Activated CD4-positive, alpha-beta T cell treated with anti-CD3 and anti-CD28 coated beads for 24 hours (primary cell): ENCODE measurements at places on chromosomes 4 and X.

DNA sequence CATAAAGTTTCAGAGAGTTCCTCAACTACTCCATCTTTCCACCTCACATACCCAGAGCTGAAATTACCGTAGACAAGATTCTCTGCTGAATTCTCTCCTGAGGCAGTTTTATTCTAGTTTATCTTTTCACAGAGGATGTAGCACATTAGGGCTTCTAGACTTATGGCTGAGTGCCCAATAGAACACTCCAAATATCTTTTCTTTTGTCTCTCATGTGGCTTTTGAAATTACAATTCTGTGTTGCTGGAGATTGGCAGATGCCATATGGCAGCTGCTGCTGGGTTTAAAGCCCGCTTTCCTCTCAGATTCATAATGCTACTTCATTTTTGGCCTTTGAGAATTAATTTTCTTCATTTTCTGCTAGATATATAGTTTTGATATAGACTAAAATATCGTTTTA is 107.6 kb upstream of the BANK1 start:
- no peak for DNase-seq

GRCh38 chr4:176444741-176445140 is 125.0 kb downstream of the SPCS3 start:
- DNase-seq = no peak

- no peak for DNase-seq
These were observed 46.4 kb downstream of the SLC16A2 start for GRCh38 chrX:74467656-74468055.

GRCh38 chrX:109707319-109707718 is 25.7 kb downstream of the ACSL4 start:
- no peak for DNase-seq

GRCh38 chrX:91066104-91066503 is 368.5 kb upstream of the PABPC5 start:
- no peak for DNase-seq

DNA sequence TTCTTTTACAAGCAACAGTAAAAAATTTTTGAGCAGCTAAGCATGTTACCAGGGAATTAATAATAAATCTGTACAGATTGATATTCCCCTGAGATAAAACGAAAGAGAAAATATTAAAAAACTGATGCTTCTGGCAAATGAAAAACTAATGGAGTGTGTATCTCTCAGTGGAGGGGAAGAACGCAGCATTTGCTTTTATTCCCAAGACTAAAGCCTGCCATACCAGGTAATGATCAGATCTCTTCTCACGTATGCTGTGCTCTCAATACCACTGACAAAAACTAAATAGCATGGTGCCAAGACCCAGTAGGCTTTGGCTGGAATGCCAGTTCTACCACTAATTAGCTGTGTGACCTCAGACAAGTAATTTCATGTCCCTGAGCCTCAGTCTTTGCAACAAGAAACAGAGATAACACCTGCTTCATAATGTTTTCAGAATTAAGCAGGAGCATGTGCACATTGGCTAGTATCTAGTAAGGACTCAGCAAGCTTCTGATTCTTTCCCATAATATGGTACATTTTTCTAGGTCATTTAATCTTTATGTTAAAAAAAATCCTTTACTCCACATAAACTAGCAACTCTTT is 179.6 kb downstream of the CENPC start:
- no peak for DNase-seq

GRCh38 chrX:71603618-71604017 is 14.7 kb downstream of the CXCR3 start:
- DNase-seq = no peak

DNA sequence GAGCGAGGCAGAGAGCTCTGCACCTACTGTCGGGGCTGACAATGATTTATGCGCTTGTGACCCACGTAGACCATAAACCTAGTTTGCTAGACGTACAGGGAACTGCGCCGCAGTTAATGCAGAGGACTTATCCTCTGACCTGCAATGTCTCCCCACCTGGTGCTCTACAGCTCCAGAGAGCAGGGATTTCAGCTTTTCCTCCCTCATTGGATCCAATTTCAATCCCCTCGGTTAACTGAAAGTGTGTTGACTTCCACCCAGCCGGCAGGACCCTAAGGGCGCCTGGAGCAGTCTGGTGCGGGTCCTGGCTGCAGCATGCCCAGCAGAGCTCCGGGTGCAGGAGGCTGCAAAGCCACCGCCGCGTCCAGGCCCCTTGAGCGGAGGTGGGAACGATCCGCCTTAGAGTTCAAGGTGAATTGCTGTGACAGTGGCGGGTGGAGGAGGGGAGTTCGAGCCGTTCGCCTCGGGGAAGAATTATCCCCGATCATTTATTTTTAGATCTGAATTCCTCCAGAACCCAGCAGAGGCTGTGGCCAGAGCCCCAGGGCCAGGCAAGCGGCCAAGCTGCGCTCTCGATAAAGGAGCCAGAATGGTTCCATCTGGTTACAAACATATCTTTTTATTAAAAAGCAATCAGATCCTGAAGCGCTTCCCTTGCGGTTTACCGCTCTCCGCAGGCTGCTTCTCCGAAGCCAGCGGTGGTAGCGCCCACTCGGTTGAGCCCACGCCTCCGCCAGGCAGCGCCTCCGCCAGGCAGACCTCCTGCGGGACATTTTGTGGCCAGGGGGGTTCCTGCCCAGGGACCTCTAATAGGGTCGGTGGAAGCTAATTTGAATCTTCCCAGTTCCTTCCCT is 66.0 kb downstream of the FBXO8 start:
- DNase-seq = no peak

GRCh38 chr4:134027931-134028330 is 173.7 kb downstream of the PABPC4L start:
- no peak for DNase-seq

GRCh38 chr4:102524691-102525090 is 23.5 kb downstream of the NFKB1 start:
- DNase-seq = no peak

DNA sequence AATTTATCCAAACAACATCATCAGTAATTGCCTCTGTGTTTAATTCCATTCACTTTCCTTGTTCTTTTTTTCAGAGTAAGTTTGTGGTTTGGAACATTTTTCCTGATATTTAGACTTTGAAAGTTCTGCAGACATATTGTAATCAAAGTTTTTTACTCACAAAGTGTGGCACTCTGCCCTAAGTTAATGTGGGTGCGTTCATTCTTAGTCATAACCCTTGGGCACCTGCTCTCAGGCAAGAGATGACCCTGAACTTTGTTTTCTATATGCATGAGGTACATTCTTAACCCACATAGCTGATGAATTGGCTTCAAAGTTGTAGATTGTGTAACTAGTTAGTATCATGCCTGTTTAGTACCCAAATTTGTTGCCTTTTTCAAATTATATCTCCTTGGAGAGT is 424.3 kb downstream of the GRXCR1 start:
- DNase-seq = no peak

- no peak for DNase-seq
These were observed 29.1 kb downstream of the SPARCL1 start for GRCh38 chr4:87500092-87500462.

DNA sequence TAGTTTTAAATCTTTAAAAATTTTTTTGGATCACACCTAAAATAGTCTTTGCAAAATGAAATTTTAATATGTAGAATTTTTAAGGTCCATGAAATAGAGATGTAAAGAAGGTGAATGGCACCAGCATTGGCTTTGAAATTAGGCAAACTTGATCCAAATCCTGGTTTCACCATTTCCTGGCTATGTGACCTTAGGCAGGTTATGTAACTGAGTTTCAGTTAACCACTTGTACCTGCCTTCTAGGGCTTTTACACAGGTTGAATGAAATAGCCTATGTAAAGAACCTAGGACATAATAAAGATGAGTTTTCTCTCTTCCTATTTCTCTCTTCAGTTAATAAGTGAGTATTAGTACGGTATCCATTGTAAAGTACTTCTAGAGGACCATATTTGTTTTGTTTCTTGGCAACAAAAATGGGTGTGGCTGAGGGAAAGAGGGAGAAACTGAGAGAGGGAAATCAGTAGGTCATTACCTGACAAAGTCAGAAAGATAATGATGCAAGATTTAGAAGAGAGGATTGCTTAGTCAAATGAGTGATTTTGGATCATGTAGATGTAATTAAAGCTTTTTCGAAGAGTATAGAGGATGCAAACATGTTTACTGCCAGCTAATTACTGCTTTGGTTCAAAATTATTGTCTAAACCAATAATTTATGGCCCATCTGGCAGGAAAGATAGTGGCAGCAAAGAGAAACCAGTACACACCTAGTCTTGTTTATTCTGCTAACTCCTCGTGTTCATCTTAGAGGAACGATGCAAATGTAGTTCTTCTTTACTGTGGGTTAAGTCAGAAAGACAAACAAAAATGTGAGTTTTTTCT is 81.9 kb downstream of the PDLIM5 start:
- DNase-seq = no peak

- no peak for DNase-seq
These were observed 686 bp downstream of the MTHFD2L start for GRCh38 chr4:74158466-74159142.

DNA sequence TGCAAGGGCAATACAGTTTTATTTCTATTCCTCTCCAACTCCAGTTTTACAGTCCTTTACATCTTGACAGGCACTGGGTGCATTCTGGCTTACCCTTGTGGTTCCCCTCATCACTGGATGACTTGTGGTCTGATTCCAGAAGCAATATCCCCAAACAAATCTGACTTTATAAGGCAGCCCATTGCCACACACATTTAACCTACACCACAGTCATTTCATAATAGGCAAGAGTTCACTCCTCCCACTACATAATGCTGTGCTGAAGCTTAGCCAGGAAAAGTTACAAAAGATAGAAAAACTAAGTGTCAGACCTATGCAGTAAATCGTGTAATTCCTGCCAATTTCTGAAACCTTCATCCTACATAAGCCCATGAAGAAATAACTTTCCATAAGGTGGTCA is 82.9 kb upstream of the MID1IP1 start:
- DNase-seq = no peak

DNA sequence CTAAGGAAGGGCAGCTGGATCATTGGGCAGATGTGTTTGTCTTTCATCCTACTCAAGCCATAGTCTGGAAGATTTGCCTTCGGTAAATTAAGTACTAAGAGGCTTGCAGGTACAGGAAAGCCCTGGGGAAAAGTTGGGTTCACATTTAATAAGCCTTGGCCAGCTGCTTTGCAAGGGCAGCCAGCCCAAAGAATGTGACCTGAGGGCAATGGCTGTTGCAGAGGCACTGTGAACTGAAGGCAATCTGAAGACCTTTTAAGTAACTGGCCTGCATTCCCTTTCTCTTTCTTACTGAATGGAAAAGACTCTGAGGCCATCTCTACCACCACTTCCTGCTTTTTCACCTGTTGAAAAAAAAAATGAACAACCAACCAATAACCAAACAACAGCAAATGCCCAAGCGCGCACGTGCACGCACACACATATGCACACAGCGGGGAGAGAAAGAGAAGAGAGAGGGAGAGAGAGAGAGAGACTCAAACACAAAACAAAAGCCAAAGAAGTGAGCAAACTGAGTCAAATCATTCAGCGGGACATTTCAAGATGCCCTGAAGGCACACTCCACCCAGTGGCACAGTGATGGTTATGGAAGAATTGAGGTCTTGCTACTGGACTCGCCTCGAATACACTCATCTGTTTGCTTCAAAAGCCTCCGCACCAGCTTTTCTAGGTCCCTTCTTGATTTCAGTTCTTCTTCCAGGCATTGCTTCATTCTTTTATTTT is 19.6 kb downstream of the CD40LG start:
- no peak for DNase-seq

DNA sequence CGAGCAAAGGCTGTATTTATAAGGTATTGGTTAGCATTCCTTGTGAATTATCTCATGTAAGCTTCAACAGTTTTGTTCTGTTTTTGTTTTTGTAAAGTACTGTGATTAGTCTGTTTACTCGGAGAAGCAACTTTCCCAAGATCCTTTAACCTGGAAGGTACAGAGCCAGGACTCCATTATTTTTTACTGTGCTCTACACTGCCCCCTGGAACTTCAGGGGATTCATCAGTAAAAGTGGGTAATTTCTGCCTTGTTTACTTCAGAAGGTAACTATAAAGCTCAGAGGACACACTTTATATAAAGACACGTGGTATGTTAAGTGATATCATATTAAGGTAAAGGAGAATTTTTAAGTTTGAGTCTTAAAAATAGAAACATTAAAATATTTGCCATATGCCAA is 124.9 kb downstream of the IQCM start:
- DNase-seq = no peak

GRCh38 chr4:13704761-13705160 is 77.2 kb upstream of the BOD1L1 start:
- no peak for DNase-seq

- DNase-seq = no peak
These were observed 8.9 kb upstream of the HAND2 start for GRCh38 chr4:173538909-173539445.

GRCh38 chr4:36304138-36304681 is 22.8 kb downstream of the DTHD1 start:
- no peak for DNase-seq

- no peak for DNase-seq
These were observed 37.2 kb upstream of the PPP2R2C start for GRCh38 chr4:6509587-6509986.

DNA sequence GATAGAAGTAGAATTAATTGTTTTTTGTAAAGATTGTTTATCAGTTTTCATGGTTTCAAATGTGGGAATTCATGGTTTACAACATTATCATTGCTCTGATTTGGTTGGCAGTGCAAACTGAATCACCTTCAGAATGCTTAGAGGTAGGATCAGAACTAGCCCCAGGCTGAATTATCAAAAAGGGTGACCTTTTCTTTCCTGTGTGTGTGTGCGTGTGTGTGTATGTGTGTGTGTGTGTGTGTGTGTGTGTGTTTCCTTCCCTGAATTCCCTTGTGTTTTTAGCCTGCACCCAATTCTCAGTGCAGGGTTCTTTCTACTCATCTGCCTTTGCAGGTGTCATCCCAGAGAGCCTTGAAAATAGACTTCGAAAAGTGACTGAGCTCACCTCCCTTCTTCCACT is 125.0 kb downstream of the BMPR1B start:
- no peak for DNase-seq

GRCh38 chrX:130253916-130254315 is 14.8 kb downstream of the ZNF280C start:
- no peak for DNase-seq

DNA sequence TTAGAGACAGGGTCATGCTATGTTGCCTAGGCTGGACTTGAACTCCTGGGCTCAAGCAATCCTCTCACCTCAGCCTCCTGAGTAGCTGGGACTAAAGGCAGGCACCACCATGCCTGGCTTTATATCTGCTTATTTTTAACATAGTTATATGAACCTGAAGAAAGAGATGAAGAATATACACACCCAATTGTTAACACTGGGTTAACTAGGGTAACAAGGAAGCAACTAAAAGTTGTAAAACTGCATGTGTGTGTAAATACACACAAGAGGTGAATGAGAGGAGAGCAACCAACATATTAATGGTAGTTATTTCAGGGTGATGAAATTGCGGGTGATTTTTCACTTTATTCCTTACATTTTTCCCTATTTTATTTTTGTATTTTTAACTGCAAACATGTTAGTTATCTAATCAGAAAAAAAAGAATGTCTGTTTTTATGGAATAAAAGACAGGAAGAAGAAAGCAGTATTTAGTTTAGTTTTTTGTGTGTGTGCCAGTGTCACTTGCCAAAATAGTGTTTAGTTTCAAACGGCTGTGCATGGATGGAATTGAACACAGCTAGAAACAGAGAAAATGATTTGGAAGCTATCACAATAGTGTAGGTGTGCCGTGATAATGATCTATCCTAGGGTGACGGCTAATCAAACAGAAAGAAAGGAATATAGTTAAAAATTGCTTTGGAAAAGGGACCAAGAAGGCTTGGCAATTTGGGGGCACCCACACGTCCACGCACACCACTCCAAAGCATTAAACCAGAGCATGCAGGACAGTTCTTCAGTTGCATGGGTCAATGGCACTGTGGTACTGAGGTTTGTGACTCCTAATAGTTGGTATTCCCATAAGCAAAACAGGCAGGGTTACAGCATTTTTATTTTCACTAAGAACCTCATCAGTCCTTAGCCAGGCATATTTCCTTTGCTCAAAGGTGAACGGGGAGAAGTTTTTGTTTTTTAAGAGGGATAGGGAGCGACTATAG is 89.1 kb upstream of the KLHL13 start:
- DNase-seq = no peak
